ENCODE measurements at places on chromosomes 12 and 14.
A peak's percentile ranks its signal among the peaks of the same experiment; 100 is the strongest.

- no peak for DNase-seq
Observed at GRCh38 chr12:90331262-90331661, 622.6 kb upstream of the ATP2B1 start.

DNA sequence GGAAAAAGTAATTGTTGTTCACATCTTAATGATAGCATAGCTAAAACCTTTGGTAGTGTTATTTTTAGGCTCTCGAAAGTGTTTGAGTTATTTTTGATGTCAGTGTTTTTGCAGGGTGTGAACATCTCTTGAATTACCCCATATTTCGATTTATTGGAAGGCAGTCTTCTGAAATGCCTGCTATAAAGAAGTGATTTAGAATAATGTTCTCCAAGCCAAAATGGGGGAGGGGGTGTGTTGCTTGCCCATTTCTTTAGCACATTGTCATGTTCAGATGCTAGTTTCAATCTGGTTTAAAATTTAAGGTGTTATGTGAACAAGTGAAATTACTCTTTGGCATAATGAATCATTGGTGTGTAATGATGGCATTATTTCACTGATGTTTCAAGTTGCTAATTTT, 110.6 kb downstream of the SYNE2 start:
- no peak for DNase-seq

DNA sequence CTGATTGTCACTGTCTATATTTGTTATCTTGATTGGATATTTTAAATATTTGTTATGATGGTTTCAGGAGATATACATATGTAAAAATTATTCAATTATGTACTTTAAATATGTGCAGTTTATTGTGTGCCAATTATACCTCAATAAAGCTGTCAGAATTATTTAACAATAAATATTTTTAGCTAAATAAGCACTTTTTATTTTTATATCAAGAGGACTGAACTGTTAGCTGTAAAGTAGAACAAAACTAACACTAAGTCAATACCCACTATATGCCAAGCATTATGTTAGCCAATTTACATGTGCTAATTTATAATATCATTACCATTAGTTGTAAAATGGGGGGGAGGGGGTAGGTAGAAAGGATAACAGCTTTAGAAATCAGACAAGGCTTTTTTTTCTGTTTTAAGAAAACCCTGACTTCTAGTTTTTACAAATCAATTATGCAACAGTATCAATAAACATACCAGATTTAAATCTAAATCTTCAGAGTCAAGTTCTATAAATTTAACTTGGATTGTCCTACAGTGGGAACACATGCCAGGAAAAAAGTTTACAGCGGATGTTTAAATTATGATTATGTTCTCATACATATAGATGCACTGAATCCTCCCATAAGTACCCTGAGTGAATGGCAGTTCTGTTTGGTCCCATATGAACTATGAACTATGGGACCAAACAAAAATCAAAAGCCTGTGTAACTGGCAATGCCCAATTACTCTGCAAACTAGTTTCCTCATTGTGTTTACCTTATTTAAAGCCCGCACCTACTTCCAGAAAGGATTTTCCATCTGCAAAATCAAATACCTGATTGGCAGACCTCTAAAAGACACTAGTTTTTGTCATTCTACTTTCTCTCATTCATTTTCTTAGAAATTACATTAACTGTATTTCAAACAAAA, 2.8 kb downstream of the RALGAPA1 start:
- no peak for DNase-seq

DNA sequence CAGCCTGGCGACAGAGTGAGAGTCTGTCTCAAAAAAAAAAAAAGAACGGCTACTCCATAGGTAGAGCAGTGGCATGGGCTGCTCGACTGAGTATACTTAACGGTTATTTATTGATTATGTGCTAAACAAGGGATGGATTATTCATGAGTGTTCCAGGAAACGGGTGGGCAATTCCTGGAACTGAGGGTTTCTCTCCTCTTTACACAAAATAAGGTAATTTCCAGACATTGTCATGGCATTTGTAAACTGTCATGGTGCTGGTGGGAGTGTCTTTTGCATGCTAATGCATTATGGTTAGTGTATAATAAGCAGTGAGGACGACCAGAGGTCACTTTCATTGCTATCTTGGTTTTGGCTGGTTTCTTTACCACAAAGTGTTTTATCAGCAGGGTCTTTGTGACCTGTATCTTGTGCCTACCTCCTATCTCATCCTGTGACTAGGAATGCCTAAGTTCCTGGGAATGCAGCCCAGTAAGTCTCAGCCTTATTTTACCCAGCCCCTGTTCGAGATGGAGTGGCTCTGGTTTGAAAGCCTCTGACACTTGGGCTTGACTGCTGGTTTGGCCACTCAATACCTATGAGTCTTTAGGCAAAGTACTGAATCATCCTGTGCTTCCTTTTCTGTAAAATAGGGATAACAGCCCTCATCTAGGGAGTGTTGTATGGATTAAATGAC, 3.2 kb downstream of the DGLUCY start:
- no peak for DNase-seq

DNA sequence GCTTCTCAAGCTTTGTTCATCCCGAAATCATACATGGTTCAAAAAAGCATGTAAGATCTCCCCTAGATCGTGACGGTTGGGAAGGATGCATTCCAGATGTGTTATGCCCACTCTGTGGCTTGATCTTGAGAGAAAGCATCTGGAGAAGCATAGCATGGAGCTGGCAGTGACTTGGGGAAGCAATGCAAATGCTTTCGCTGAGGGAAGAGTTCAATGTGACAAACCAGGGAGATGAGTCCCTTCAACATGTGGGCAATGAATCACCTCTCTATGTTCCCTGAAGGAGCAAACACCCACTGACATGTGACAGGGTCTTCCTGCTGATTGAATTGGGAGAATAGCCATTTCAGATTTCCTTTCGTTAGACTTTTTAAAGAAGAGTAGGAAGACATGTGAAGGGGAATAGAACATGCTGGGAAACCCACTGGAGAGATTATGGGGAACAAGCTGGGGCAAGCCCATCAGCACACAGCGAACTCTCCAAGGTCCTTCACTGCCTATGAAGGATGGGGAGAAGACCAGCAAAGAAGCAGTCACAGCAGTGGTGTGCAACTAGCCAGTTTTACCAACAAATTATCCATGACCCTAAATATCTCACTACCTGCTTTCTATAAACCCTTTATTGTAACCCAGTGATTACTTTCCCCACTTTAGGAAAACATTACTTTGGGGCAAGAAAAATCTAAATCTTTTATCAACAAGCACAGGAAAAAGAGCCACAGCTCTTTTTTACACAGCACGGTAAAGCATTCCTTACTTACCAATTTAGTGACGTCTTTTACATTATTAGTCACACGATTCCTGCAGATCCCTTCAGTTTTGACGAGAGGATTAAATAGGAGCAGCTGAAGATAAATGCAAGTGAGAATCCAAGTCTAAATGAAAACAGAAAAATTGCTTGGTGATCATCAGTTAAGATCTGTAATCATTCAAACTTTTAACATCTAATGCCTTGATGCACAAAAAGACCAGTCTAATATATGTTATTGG, 35.0 kb downstream of the KITLG start:
- DNase-seq: no peak

- no peak for DNase-seq
Observed at GRCh38 chr14:24361326-24361725, 6.7 kb upstream of the NFATC4 start.

DNA sequence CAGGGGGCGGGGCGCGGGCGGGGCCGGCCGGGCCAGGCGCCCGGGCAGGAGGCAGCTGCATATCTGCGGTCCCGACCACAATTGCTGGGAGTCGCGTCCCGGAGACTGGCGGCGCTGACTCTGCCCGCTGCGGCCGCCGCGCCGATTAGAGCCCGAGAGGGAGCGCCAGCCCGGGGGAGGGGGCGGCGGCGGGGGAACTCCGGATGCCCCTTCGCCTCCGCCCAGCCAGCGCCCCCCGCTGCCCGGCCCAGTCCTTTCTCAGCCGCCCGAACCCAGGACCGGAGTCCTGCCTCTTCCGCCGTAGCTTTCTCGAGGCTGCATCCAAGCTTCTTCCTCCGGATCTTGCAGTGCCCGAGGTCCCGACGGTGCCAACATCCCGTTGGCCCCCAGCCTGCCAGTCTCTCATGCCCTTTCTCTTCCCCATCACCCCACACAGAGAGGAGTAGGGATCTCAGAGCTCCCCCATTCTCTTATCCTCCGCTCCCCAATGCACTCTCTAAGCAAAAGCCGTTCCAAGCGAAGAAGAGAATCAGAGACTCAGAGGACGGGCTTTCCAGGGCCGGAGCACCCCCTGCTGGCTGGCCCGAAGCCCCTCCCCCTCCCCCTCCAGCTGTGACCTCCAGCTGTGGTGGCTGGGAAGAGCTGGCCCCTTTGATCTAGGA, 8.8 kb upstream of the SP7 start:
- peak; percentile 86 for DNase-seq

DNA sequence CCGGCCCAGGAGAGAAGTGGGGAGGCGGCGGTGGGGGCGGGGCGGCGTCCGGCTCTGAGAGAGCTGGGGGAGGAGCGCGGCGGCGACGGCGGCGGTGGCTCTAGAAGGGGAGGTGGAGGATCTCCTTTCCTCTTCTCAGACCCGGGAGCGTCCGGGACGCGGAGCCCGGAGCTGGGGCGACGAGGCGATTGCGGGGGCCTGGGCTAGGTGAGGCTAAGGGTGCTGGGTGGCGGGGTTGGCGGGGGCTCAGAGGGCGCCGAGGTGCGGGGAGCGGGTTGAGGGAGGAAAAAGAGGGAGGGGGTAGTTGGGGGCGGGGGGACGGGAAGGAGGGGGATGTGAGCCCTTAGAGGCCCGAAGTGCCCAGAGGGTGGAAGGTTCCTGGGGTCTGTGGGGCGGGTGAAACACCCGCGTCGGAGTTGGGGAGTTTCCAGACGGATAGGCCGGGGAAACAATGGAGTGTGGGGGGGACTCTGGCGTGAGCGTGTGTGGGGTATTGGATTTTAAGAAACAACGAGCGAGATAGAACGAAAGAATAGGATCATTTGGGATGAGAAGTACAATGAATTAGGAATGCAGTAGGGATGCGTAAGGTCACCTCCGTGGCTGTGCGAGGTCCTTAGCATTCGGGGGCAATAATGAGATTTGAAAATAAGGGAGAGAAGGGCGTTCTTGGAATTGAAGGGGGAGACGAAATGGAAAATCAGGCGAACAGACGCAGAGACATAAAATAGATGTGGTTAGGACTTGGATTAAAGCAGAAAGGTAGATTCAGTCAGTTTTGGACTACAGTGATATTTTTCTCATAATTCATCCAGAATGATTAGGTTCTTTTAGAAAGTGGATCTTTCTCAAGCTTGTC, at the start of gene SPATS2:
SPATS2 (plus strand) TSS at position 82 of the 859 bp plus-strand sequence. CDS start 93,551 bp downstream, outside the sequence.
- DNase-seq: peak; percentile 66

GRCh38 chr12:55362675-55363074, at the start of gene OR6C75:
Gene OR6C75, plus strand, starts transcription at chr12:55362975. Its CDS starts 2,136 bp downstream, at chr12:55365111.
- no peak for DNase-seq

GRCh38 chr14:99732436-99733210, 48.5 kb downstream of the CYP46A1 start:
- DNase-seq: no peak

DNA sequence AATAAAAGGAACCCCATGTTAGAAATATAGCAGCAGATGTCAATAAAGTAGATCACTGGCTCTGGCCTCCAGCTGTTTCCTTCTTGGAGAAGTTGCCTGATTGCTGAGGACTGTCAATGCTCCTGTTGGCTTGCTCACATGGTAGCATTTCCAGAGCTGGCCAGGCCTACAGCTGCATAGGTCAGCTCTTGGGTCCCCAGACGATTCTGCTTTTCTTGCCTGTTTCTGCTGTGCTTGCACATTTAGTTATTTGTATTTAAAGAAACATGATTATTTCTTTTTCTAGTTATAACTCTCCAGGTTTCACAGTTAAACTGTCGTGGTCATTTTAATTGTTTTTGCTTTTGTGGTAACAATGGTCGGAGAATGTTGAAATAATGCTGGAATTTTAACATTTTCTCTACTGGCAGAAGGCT, 7.2 kb downstream of the NAV3 start:
- peak; percentile 87 for DNase-seq

DNA sequence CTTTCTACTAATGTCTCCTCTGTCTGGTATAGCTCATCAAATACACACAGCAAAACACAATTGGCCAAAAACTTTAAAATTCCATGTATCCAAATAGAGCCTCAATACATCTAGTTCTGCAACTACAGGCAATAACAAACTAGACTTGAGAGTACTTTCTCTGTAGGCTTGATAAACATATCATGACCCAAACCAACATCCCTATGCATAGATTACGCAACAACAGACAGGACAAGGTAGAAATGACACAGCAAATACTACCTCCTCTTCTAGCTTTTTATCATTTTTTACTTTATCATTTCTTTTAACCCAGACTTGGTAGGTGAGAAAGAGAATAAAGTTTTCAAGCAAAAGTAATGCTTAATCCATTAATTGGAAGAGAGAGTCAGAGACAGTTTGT, 41.8 kb downstream of the EML5 start:
- no peak for DNase-seq

DNA sequence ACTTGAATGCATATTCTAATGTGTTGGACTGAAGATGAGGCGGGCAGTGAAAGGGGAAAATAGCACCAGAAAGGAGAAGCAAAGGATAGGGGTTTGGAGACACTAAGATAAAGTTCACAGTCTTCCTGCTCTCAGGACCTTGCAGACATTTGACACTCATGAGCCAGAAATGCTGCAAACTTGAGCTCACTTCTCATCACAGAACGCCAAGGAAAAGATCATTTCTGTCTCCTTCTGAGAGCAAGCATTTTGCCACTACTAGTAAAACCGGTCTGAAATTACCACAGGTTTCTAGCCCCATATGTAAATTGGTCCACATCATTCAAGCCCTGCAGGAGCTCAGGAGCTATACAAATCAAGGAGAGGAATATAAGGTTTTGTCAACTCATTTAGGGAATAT, 44.6 kb upstream of the ANO2 start:
- no peak for DNase-seq

- no peak for DNase-seq
Observed at GRCh38 chr14:33362934-33363333, 424.3 kb downstream of the NPAS3 start.

- peak; percentile 93 for DNase-seq
Observed at GRCh38 chr12:49673446-49674317, 33.5 kb downstream of the FMNL3 start.

GRCh38 chr12:25958428-25959070, at the start of gene RASSF8:
Gene RASSF8, plus strand, starts transcription at chr12:25958682. Its CDS starts 96,662 bp downstream, at chr12:26055344.
- peak; percentile 71 for DNase-seq

GRCh38 chr14:65043893-65044595, 57.3 kb downstream of the FNTB start:
- no peak for DNase-seq

- DNase-seq: no peak
Observed at GRCh38 chr12:116538076-116538591, 21.0 kb upstream of the MAP1LC3B2 start.

- DNase-seq: peak; percentile 34
Observed at GRCh38 chr12:46659032-46659650, 166.7 kb downstream of the SLC38A4 start.

GRCh38 chr12:52435659-52435999, 1.5 kb upstream of the KRT75 start:
- no peak for DNase-seq

DNA sequence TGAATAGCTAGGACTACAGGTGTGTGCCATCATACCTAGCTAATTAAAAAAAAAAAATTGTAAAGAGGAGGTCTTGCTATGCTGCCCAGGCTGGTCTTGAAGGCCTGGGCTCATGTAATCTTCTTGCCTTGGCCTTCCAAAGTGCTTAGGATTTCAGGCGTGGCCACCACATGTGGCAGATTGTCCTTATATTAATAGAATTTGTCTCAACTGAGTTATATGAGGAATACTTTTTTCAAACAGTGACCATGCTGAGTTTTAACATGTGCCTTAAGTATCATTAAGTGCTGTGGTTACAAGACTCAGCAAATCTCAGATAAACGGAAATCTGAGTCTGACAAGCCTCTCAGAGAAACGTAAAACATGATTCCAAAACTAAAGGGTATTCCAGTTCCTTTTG, 83.2 kb upstream of the FERMT2 start:
- DNase-seq: no peak

GRCh38 chr12:62898526-62898925, 36.4 kb downstream of the PPM1H start:
- no peak for DNase-seq

All from muscle of arm (tissue), 14 donors.